ENCODE measurements at places on chromosomes 13 and 19. TPM values are rescaled to one million over a fixed set of nuclear protein-coding genes. Genes with fewer than 3 reads are reported as not detected.

GRCh38 chr13:65892859-65893258 lies 1337.3 kb downstream of the PCDH9 start:
- no peaks in the 10 kb centered on the region for H3K27me3 ChIP-seq
- no peak overlapping the region for H3K27ac ChIP-seq
- no peaks in the 10 kb centered on the region for H3K36me3 ChIP-seq
- no peak overlapping the region for H3K4me3 ChIP-seq

DNA sequence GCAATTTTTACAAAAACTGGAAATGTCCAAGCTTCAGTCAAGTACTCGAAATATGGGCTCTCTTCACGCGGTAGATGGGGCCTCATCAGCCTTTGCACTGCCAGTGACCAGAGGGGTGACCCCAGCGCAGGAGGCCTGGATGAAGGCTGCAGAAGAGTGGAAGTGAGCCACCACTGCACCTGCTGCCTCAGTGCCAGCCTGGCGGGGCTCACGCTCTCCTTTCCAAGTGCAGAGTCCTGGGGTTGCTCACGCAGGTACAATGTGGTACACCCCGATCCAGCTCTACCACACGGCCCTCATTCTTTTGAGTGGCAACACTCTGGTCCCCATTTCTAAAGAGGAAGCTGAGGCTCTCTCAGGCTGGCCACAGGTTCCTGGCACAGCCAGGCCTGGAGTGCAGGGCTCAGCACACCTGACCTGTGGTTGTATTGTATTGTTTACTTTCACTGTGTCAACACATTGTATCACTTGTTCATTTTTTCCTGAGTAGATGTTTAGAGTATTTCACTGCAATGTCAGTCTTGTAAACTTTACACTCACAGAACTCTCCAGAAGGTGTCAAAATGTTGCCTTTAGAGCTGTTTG lies 97.3 kb upstream of the SOX1 start:
- H3K4me1 ChIP-seq, result no peaks in the 10 kb centered on the region
- no peak overlapping the region for H3K27ac ChIP-seq
- H3K36me3 ChIP-seq, result no peaks in the 10 kb centered on the region
- no peak for DNase-seq

- no peaks in the 10 kb centered on the region for H3K4me1 ChIP-seq
- peak overlapping the region; percentile 40 for H3K4me3 ChIP-seq
- peak overlapping the region; percentile 55 for H3K27ac ChIP-seq
- peaks cover 25% of the 10 kb centered on the region for H3K27me3 ChIP-seq
- no peaks in the 10 kb centered on the region for H3K36me3 ChIP-seq
- no peak for DNase-seq
These were observed 1.1 kb downstream of the IL17D start for GRCh38 chr13:20704459-20705069.

- DNase-seq, result no peak
- H3K4me1 ChIP-seq, result no peaks in the 10 kb centered on the region
- no peak overlapping the region for H3K27ac ChIP-seq
- H3K4me3 ChIP-seq, result no peak overlapping the region
- peaks cover 5% of the 10 kb centered on the region for H3K27me3 ChIP-seq
These were observed 17.1 kb upstream of the GAS6 start for GRCh38 chr13:113880651-113881611.

- no peaks in the 10 kb centered on the region for H3K36me3 ChIP-seq
- no peaks in the 10 kb centered on the region for H3K4me1 ChIP-seq
- H3K27me3 ChIP-seq, result no peaks in the 10 kb centered on the region
- no peak overlapping the region for H3K4me3 ChIP-seq
- DNase-seq, result no peak
These were observed 484.8 kb downstream of the PCDH9 start for GRCh38 chr13:66745307-66745706.

The NLRP9 gene
- not detected for total RNA-seq

The MYO16 gene
- not detected for total RNA-seq

The EDNRB gene
- 14.6 TPM for total RNA-seq

The FGF22 gene
- not detected for total RNA-seq

The SMIM24 gene
- 71.1 TPM for total RNA-seq

The LIPE gene
- 22.2 TPM for total RNA-seq

The FXYD7 gene
- not detected for total RNA-seq

The KIR3DL2 gene
- not detected for total RNA-seq
